ENCODE measurements at places on chromosomes 4 and X.
A peak's percentile ranks its signal among the peaks of the same experiment; 100 is the strongest.

DNA sequence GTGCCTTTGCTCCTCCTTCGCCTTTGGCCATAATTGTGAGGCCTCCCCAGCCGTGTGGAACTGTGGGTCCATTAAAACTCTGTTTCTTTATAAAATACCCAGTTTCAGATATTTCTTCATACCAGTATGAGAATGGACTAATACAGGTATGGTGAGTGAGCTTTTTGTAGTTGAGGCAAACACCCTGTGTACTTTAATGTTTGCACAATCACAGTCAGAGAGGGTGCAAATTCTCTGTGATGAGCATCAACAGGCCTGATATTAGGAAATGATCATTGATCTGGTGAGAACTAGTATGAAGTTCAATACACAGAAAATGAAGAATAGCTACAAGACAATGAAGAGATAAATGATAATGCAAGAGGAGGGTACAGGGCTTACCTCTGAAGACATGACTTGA, 744.6 kb downstream of the RPA4 start:
- no peak for DNase-seq

- no peak for DNase-seq
Observed at GRCh38 chr4:131644619-131645018, 1504.5 kb upstream of the PCDH10 start.

GRCh38 chrX:83416273-83416672, 91.8 kb upstream of the POU3F4 start:
- no peak for DNase-seq

- no peak for DNase-seq
Observed at GRCh38 chrX:52983321-52984000, 25.1 kb upstream of the FAM156A start.

DNA sequence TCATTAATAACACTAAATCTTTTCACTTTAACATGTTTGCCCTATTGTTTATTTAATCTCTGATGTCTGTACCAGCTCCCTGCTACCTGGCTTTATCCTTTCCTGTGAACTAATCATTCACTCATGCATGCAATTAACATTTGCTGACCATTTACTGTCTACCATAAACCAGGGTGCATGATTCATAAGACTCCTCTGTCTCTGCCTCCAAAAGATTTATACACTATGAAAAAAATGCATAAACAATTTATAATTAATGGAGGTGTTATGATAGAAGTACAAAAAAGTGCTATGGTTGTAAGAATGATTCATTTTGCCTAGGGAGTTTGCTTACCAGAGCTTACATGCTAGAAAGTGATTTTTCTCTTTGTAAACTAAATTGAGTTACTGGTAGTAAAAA, 24.5 kb upstream of the CPEB2 start:
- no peak for DNase-seq

- no peak for DNase-seq
Observed at GRCh38 chr4:30950737-30951136, 230.6 kb downstream of the PCDH7 start.

DNA sequence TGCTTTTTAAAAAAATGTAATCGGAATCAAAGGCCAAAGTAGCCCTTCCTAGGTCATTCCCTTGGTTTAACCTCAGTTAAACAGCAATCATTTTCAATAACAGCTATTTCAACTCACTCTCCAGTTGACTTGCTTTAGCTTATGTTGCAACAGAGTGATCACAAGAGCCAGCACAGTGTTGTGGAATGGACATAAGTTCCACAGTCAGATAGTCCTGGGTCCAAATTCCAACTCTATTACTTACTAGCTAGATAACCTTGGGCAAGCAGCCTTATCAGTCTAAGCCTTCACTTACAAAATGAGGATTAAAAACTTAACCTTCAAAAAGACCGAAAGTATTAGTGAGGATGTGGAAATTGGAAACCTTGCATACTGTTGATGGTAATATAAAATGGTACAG, 9.2 kb upstream of the GPC3 start:
- DNase-seq: no peak

GRCh38 chrX:20011608-20012007, 20.7 kb upstream of the BCLAF3 start:
- DNase-seq: no peak

- no peak for DNase-seq
Observed at GRCh38 chr4:174135530-174135929, 147.9 kb downstream of the FBXO8 start.

GRCh38 chr4:108426493-108426892, 193.9 kb upstream of the RPL34 start:
- no peak for DNase-seq

DNA sequence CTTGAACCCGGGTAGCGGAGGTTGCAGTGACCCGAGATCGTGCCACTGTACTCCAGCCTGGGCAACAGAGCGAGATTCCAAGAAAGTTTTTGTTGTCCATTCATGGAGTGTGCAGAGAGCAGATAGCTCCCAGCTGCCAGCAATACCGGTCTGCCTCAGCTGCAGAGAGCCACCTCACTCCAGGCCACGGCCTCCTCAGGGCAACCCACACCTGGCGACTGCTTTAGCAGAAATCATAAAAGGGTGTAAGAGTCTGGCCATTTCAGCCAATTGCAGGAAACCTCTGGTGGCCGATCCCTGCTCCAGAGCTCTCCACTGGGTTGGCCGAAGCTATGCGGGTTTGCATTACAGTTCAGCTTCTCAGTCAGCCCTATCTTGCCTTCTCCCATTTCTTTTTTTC, 227.4 kb upstream of the BCOR start:
- DNase-seq: no peak

DNA sequence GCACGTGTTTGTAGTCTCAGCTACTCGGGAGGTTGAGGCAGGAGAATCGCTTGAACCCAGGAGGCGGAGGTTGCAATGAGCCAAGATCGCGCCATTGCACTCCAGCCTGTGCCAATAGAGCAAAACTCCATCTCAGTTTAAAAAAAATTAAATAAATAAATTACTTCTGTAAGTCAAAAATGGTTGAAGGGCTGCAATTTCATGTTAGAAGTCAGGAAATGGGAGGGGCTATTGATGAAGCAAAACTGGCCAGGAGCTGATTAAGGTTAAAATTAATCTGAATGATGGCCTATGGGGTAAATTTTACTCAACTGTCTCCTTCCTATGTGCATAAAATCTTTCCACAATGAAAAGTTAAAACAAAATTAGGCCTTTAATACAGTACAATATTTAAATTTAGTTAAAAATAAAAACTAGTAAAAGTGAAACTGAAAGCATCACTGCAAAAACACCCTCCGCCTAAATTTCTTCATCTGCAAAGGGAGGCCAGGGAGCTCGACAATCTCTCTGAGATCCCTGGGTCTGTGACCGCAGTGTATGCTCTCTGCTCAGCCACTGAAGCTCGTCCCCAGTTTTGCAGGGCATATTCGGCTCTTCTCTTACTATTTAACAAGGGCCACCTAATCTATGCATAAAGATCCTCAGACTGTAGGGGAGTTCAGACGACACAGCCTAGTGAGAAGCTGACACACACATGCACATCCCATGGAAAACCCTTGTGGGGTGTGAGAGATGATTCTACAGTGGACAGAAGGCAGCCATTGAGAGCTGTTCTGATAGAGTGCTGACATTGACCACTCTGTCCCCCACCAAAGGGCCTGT, 57.2 kb downstream of the IRF2 start:
- no peak for DNase-seq

DNA sequence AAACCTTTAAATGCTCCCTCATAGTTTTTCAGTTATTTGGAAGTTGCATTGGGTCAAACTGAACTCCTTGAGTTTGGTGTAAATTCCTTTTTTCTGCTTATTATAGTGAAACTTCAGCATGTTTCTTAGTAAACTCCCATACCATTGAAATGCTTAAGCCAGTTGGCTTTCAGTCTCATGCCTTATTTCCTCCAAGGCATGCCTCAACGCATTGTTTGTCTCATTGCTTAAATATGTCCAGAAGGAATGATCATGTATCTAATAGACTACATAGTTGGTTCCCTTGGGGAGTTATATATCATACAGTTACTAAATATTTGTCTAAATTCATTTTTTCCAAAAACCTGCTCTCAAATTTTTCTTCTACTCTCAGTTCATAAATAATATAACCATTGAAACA, 114.0 kb downstream of the STOX2 start:
- DNase-seq: no peak

GRCh38 chr4:188106454-188106853, 2.9 kb downstream of the TRIML2 start:
- no peak for DNase-seq

GRCh38 chr4:5511791-5512190, 196.6 kb downstream of the EVC2 start:
- DNase-seq: no peak

- DNase-seq: no peak
Observed at GRCh38 chr4:168433571-168433970, 46.7 kb downstream of the DDX60L start.

- DNase-seq: no peak
Observed at GRCh38 chrX:118978451-118978850, 4.0 kb downstream of the LONRF3 start.

GRCh38 chrX:39907964-39908661, 189.6 kb downstream of the BCOR start:
- no peak for DNase-seq

DNA sequence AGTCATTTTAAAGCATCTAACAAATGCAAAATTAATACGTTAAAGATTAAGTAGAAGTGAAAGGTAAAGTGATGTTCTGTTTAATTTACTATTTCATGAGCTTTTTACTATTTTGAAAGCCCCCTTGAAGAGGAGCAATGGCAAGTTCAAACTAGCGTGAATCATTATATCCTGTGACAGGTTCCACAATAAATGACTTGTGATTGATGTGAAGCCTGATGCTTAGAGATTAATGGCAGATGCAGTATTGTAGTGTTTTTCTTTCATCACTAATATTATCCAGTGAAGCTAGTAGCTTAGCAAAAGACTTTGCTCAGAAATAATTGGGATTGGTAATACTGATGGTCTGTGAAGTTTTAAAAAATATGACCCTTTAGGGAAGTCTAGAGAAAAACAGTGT, 57.3 kb downstream of the STOX2 start:
- DNase-seq: no peak

DNA sequence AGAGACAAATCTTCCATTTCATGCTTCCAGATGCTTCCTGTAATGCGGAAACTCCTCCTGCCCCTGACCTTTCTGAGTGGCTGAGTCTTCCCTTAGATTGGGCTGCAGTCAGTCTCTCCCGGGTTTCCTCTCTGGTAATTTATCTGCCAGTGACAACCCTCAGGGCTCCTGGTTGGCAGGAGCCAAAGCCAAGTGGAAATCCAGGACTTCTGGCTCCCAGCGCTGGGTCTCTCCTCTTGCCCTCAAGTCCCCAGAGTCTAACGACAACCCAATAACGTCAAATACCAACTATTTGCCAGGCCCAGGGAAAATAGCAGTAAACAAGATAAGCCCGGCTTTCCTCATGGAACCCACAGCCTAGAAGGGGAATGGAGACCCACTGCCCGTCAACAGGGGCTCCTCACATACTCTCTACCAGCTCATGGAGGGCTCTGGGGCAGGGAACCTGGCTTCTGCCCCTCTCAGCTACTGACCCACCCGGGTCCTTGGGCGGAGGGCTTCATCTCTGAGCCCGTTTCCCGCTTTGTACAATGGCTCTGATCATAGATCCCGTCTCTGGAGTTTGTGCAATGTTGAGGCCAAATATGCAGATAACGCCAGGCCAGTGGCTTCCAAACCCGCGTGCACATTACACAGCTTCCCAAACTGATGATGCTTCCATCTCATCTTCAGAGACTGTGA, 1.1 kb upstream of the TBC1D14 start:
- no peak for DNase-seq

GRCh38 chr4:183906489-183906738, 1.3 kb downstream of the STOX2 start:
- no peak for DNase-seq

DNA sequence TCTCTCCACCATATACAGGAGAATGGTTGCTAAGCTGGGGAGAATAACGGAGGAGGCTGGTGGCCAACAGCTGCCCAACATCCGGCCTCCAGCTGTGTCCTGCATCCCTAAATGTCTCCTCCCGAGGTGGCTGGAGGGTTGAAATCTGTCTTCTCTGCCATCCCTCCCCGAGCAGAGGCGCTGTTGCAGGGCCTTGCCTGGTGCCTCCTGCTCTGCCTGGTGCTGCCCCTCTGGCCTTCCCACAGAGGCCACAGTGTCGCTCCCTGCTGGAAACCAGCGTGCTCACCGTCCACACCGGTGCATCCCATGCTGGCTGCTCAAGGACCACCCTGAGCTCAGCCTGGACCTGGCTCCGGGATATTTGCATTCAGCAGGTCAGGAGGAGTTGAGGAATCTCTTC, 115.2 kb downstream of the ENPP6 start:
- no peak for DNase-seq

- DNase-seq: no peak
Observed at GRCh38 chr4:139209470-139210063, 32.5 kb upstream of the ELF2 start.

- DNase-seq: no peak
Observed at GRCh38 chrX:10387011-10387410, 230.2 kb downstream of the CLCN4 start.

GRCh38 chr4:107216379-107216778, 180.3 kb upstream of the DKK2 start:
- no peak for DNase-seq

GRCh38 chr4:154727540-154727939, 16.3 kb upstream of the LRAT start:
- no peak for DNase-seq

GRCh38 chr4:164550989-164551712, 202.8 kb upstream of the SMIM31 start:
- DNase-seq: no peak

GRCh38 chr4:33386764-33387163, 2666.6 kb downstream of the PCDH7 start:
- no peak for DNase-seq

GRCh38 chrX:122878269-122878668, 305.8 kb upstream of the GRIA3 start:
- no peak for DNase-seq

GRCh38 chr4:10275696-10276095, 159.1 kb upstream of the WDR1 start:
- peak; percentile 25 for DNase-seq

- no peak for DNase-seq
Observed at GRCh38 chr4:123488916-123489315, 92.3 kb downstream of the SPRY1 start.

- no peak for DNase-seq
Observed at GRCh38 chr4:104015680-104016079, 295.9 kb upstream of the TACR3 start.

DNA sequence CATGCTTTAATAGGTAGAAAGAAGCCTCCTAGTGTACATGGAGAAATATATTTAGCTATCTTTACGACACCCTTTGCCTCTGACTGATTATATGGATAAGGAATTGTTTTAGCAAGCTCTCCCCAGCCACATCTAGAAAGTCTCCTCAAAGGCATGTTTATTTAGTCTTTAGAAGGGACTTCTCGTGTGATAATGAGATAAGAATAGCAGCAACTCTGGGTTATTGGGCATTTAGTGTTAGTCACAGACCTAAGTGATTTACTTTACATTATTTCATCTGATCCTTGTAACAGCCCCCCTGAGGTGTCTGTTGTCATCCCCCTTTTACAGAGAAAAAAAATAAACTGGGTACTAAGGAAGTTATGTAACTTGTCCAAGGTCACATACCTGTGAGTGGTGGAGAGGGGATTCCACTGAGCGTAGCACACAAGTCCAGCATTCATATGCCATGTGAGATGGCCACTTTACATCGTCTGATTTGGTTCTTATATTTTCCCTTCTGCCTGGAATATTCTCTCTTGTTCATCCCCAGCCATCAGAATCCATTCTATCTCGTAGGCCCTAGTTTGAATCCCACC, 77.7 kb downstream of the TSPAN7 start:
- DNase-seq: no peak

Data from NCI-H187 (cell line).